ENCODE measurements at places on chromosomes 11 and 22.

GRCh38 chr11:76630600-76631281, 39.8 kb downstream of the LRRC32 start:
- DNase-seq: no peak

DNA sequence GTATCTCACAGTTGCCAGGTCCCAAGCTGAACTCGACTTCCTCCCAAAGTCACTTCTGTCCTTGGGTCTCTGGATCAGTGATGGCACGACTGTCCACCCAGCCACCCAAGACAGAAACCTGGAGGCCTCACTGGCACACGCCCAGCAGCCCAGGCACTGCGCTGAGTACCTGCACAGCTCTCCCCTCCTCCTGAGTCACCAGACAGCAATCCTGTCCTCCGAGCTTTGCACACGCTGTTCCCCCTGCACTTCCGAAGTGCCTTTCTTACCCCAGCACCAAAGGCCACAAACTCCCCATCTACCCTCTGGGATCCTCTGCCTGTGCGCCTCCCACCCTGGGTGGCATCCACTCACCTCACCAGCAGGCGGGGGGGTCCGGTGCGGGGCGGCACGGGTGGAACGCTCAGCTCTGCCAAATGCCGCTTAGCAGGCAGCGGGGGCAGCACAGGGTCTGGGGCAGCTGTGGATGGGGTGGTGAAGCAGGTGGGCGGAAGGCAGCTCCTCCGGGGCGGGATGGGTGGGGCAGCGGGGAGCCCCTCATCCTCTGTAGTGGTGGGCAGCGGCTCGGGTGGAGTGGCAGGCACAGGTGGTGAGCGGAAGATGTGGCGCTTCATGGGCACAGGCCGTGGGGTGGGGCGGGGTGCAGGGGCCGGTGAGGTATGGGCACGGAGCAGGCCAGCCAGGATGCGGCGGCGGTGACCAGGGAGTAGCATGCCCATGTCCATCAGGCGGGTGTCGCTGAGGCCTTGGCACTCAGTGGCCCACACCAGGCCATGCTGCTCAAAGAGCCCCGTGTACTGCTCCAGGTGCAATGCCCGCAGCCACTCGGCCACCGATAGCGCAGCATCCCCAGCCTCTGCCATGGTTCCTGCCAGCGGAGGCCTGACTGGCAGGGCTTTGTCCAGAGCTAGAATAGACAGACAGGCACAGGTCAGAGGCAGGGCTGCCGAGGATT, 25.7 kb downstream of the ARAP1 start:
- no peak for DNase-seq

DNA sequence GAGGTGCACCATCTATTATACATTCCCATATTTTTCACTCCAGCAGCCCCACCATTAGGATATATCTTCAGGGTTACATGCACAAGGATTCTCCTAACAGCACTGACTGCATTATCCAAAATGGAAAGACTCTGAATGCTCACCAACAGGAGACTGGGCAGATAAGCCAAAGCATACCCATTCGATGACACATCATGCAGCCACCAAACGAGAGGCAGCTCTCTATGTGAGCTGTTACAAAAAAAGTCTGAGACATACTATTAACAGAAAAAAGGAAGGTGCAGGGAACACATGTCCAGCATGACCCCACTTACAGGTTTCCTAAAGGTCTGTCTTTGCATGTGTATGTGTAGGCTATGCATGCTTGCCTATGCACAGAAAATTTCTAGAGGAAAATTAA, 12.4 kb upstream of the SERPIND1 start:
- DNase-seq: no peak

GRCh38 chr22:50504369-50505211, 2.9 kb downstream of the LMF2 start:
- DNase-seq: no peak

DNA sequence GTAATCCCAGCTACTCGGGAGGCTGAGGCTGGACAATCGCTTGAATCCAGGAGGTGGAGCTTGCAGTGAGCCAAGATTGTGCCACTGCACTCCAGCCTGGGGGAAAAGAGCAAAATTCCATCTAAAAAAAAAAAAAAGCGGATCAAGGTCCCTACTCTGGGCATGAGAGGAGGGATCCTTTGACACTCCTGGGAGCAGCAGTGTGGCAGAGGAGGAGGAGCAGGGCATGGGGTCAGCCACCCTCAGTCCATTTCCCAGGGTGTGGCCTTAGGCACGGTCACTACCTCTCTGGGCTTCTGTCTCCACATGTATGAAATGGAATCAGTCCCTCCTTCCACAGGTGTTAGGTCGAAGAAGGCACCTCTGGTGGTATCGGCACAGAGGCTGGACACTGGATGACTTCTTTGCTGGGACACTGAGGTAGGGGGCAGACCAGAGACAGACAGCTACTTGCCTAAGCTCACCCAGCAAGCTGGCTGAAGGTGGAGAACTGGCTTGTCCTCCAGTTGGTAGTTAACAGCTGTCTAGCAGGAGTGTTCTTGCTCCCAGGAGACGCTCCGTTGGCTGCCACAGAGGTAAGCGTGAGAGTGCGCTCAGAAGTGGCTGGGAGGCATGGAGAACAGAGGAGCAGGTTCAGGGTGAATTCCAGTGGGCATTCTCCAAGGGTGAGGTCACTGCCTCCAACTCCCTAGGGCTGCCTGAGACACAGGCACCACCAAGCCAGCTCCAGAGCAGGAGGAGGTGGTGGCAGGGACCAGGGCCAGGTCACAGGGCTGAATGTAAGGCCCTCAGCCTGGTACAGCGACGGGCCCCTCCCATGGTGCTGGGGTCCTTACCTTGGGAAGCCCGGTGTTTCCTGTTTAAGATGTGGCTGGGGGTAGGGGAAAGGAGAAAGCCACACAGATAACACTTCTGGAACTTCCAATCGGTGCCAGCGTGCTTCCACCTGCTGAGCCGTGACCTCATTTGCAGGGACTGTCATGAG, 19.5 kb downstream of the TXN2 start:
- DNase-seq: no peak

DNA sequence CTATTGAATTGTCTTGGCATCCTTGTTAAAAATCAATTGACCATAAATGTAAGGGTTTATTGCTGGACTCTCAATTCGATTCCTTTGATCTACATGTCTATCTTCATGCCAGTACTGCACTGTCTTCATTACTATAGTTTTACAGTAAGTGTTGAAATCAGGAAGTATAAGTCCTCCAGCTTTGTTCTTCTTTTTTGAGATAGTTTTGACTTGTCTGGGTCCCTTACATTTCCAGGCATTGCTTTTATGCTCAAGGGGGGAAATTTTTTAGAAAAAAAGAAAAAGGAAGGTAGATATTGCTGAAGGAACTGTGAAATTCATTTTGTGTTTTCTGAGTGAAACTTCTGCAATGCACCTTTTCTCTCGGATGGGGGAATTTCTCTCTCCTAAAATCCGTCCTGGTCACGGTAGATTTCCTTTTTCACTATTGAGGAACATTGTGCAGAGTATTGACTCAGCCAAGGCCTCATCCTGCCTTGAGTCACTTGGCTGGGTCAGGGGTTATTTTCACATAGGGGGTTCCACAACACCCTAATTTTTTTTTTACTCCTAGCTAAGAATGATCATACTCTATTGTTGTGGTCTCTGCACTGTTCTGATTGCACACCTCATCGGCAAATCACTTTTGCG, 2.8 kb upstream of the ACER3 start:
- DNase-seq: no peak

DNA sequence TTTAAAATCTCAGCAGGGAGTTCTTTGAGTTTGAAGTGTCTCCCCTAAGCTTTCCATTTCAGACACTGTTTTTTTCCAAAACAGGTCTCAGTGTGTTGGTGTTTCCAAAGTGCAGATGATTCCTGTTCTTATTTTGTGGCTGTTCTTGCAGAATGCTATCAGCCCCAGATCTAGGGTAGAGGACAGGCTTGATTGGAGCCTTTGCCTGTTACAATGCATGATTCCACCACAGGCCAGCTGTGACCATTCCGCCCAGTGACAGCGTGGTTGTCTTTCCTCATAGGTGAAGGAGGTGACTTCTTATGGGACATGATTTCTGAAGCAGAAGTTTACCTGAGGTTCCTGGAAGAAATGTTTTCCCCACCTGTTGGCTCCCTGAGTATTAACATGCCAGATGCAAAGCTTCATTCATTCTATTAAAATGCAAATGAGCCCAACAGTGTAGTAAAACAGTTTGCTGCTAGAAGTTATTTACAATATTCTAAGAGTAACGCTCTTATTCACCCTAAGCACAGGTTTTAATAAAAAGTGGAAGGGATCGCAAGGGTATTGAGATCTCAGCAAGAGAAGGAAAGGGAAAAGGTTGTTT, 36.9 kb upstream of the BIRC3 start:
- DNase-seq: no peak

DNA sequence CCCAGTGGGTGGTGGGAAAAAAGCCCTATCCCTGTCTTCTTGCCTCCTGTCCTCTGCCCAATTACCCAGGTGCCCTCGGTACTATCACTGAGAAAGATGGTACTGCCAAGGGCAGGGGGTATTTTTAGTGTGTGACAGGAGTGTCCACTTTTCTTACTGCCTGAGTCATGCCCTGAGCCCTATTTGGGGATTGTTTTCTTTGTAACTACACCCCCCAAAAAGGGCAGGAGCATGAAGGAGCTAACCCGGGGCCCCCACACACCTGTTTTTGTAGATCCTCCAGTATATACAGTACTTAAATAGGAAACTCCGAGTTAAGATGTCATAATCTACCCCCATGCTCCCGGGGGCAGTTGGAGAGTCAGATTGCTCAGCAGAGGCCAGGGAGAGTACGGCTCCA, 3.8 kb downstream of the SMTNL1 start:
- DNase-seq: no peak

DNA sequence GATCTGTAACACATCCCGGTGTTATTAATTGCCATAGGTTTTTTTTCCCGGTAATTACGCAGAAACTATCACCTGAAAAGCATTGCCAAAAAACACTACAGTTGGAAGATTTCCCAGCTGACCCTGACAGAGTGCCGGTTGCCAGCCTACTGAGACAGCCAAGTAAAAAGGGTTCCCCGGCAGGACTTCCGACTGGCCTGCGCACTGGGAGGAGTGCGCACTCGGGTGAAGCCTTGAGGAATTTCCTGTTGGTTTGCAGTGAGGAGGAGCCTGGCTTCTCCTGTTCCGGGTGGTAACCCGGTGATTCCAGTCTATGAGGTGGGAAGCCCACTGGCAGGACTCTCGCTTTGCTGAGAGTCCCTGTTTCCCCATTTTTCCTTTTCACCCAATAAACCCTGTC, 52.1 kb downstream of the CNTF start:
- DNase-seq: no peak

GRCh38 chr11:62538470-62539237, 8.0 kb downstream of the AHNAK start:
- no peak for DNase-seq

DNA sequence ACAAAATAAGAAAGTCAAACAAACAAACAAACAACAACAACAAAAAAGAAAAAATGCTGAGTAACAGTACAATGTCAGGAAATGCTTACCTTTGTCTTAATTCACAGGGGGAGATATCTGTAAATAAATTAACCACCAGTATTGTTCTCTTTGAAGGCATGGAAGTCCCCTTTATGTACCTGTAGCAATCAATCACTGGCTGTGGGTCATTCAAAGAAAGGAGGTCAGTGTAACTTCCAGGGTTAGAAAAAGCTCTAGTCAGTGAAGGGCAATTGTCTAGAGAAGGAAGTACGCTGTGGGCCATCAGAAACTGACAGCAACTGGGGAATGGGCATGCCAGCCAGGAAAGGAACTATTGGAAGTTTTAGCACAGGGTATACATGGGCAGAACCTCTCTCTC, 121.5 kb upstream of the LUZP2 start:
- DNase-seq: no peak

GRCh38 chr11:134393638-134394037, 18.4 kb downstream of the B3GAT1 start:
- no peak for DNase-seq

GRCh38 chr11:122656073-122656630, 630 bp downstream of the UBASH3B start:
- DNase-seq: peak; percentile 68

DNA sequence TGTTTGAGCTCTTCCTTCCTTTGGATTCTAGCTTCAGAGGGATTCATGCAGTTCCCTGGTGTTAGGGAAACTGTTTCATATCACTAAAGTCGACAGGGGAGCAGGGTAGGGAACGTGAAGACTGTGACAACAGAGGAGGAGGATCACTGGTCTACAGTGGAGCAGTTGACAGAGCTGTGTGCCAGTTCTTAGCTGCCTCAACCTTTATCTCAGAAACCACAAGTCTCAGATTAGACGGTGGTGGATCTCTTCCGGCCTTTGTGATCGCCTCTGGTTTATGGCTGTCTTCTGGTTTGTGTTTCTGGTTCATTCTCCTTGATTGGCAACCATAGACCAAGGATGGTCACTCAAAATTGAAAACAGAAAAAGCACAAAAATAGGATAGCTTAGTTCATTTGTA, 538.9 kb upstream of the API5 start:
- no peak for DNase-seq

GRCh38 chr11:35548925-35549561, 23.6 kb upstream of the PAMR1 start:
- DNase-seq: no peak

GRCh38 chr11:30422447-30423278, 99.8 kb downstream of the ARL14EP start:
- DNase-seq: no peak

DNA sequence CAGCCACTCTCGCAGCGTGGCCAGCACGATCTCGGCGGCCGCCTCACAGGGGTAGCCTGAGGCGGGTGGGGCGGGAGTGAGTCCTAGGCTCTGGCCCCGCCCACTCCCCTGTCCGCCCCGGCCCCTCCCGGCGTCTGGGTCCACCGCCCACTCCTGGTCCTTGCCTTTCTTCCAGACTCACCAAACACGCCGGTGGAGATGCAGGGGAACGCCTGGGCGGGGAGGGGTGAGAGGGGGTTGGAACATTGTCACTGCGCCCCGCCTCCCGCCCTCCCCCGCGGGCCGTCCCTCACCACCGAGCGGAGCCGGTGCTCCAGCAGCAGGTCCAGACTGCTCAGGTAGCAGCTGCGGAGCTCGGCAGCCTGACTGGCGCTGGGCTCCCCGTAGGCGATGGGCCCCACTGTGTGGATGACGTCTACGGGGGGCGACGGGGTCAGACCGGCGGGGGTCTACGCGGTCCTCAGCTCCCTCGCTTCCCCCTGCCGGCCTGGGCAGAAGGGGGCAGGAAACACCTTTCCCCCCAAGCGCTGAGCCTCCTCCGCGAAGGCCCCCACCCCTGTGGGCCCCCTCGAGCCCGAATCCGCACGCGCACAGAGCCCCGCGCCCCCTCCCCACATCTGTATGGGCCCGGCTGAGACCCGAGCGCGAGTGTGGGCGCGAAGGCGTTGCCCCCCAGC, 13.2 kb downstream of the OTUB1 start:
- DNase-seq: peak; percentile 86

- no peak for DNase-seq
Observed at GRCh38 chr11:1906181-1906580, 13.3 kb upstream of the TNNT3 start.

GRCh38 chr11:65095974-65096806, at the start of gene VPS51:
TSS of gene VPS51 (plus strand) at chr11:65096214. CDS start at chr11:65096251, 37 bp downstream.
- peak; percentile 92 for DNase-seq

- DNase-seq: peak; percentile 71
Observed at GRCh38 chr11:63614136-63614671, at the start of gene PLAAT3. TSS of gene PLAAT3 (minus strand) at chr11:63614433. CDS start at chr11:63614014, 419 bp downstream.

- no peak for DNase-seq
Observed at GRCh38 chr22:37303821-37304274, 21.5 kb downstream of the CYTH4 start.

Measured in GM20000 (cell line).